ENCODE measurements at places on chromosomes 1 and 21.

GRCh38 chr1:192846950-192847349 lies 38.1 kb downstream of the RGS2 start:
- DNase-seq = no peak

- no peak for DNase-seq
Observed at GRCh38 chr1:111183308-111184069, 17.0 kb downstream of the DENND2D start.

DNA sequence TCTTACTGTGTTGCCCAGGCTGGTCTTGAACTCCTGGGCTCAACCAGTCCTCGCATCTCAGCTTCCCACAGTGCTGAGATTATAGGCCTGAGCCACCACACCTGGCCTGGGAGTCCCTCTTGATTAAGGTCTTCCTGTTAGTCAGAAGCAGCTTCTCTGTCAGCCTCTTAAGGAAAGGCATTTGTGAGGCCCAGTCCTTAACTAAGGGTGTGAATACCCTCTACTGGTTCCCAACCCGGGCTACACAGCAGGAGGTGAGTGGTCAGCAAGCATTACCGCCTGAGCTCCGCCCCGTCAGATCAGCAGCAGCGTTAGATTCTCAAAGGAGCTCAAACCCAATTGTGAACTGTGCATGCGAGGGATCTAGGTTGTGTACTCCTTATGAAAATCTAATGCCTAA lies 117.2 kb downstream of the DYRK1A start:
- DNase-seq = no peak

DNA sequence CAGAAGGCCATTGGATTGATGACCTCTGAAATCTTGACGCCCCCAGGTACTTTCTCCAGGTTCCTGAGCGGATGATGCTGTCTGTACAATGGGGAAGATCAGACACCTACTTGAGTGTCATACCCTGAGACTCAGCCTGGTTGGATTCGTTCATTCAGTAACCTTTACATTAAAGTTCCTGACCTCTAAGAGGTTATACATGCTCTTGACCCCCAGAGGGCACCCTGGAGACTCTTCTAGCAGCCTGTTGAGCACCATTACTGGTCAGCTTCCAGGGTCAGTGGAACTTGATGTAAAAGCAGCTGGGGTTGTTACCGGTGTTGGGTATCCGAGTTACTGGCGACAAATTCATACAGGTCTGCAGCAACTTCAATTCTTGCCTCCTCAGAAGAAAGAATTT lies 114.3 kb upstream of the ZNF678 start:
- no peak for DNase-seq

DNA sequence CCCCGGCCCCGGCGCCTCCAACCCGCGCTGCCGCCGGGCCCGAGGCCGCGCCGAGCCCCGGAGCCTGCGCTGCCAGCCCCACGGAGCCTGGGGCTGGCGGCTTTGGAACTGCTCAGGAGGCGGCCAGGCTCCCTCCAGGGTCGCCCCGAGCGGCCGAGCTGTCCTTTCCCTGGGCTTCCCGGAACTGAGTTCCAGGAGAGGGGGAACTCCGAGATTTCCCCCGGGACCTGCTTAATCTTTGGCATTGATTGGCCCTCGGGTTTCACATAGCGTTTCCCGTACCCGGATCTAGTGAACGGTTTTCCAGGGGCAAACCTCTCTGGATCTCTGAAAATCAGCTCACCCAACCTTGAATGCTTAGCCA lies 504 bp downstream of the H6PD start:
- DNase-seq = no peak

- no peak for DNase-seq
Observed at GRCh38 chr1:194816859-194817258, 1630.4 kb upstream of the B3GALT2 start.

DNA sequence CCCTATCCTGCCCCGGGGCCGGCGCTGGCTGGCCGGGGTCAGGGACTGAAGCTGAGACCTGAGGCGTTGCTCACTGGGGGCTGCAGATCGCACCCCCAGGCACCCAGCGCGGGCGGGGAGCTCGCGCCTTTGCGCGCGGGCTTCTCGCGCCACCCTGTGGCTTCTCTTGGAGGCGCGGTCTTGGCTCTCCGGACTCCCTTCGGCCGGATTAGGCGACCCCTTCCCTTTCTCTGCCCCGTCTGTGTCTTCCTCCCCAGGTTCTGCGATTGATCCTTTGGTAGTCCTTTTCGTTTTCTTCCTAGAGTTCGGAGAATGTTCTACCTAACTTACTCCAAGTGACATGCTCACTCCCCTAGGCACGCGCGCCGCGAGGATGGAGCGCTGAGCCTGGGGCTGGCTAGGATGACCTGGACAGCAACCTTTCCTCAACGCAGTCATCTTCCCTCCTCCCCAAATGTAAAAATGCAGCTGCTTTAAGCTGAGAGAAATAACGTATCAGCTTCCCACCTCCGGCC lies 495 bp upstream of the NTRK1 start:
- peak; percentile 36 for DNase-seq

DNA sequence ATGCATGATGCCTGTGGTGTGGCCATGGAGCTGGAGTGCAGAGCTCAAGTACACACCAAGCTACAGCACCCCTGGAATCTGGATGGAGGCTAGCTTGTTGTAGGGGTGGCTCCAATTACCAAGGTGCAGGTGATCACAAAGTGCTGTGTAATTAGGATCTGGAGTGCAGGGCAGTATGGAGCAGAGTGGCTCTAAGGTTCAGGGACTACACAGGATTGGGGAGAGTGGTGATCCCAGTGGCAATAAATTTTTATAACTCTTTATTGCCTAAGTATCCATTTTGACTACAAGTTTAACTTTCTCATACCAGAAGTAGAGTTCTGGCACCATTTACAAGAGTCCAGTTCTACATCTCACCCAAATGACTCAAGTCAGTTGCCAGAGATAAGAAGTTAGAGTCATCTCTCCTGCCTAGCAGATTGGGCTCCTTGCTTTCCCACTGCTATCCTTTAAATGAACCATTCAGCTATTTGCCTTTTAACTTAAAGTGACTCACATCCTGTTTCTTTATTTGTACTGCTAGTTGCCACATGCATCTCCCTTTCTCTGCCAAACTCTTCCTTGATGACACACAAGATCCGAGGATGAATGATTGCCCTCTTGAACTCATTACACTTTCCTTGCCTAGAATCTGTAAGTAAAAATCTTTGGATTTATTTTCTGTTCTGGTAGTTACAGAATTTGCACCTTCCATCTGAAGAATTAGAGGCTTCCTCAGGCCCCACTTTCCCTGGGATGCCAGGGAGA lies 427.2 kb downstream of the KCNT2 start:
- DNase-seq = no peak

GRCh38 chr1:59752556-59753414 lies 62.0 kb upstream of the HOOK1 start:
- DNase-seq = no peak

- DNase-seq = no peak
Observed at GRCh38 chr1:208686592-208686991, 442.4 kb upstream of the PLXNA2 start.

GRCh38 chr1:21157054-21157453 lies 19.6 kb downstream of the EIF4G3 start:
- no peak for DNase-seq

GRCh38 chr1:95309031-95309471 lies 75.0 kb downstream of the RWDD3 start:
- DNase-seq = no peak

DNA sequence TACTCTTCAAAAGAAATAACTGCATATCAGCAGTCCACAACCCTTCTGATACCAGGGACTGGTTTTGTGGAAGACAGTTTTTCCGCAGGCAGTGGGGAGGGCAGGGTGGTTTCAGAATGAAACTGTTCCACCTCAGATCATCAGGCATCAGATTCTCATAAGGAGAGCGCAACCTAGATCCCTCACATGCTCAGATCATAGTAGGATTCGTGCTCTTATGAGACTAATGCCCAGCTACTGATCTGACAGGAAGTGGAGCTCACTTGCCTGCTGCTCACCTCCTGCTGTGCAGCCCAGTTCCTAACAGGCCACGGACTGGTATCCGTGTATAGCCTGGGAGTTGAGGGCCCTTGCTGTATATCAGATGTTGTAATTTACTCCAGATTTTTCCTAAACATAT lies 11.5 kb downstream of the RO60 start:
- no peak for DNase-seq

- DNase-seq = no peak
Observed at GRCh38 chr1:159121526-159121925, 45.0 kb upstream of the AIM2 start.

DNA sequence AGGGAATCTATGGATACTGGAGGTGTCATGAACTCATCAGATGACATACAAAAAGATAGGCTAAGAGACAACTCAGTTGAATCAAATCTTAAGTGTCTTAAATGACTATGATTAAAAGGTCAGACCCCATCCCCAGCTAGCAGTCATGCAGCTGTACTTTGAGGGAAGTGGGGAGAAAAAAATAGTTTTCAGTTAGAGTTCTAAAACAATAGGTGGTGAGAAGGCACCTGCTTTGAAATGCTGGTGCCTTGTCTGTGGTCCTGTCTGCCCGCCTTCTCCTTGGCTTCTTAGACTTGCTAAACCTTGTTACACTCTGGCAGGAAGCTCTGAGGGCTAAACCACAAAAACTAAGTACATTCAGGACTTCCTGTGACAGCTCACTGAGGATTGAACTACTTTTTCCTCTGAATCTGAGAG lies 15.3 kb downstream of the CD2 start:
- DNase-seq = peak; percentile 45

DNA sequence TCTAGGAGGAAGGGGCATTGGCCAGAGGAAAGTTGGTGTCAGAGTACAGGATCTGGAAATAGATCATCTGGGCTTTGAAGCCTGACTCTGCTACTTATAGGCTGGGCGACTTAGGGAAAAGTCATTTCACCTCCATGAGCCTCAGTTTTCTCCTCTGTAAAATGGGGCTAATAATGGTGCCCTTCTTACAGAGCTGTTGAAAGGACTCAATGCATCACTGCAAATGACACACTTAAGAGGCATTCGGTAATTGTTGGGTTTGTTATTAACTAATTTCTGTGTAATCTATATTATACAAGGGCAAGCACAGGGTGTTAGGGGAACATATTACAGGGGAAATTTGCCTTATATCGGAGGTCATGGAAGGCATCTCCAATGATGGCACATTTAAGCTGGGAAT lies 96.1 kb downstream of the KAZN start:
- DNase-seq = no peak

DNA sequence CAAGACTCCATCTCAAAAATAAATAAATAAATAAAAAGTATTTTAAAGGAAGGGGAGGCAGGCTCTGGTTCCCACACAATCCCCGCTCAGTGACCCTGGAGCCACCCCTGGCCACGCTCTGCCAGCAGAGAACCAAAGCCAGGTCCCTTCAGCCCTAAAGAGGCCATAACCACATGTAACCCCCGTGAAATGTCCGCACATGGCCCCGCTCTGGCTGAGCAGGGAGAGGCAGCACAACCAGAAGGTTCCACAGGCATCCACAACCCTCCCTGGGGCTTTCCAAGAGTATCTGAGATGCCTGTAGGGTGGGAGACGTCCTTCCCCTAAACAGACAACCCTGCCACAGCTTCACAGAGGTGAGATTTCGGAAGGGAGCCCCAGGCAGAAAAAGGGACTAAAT lies 1.4 kb upstream of the ARF1 start:
- no peak for DNase-seq

DNA sequence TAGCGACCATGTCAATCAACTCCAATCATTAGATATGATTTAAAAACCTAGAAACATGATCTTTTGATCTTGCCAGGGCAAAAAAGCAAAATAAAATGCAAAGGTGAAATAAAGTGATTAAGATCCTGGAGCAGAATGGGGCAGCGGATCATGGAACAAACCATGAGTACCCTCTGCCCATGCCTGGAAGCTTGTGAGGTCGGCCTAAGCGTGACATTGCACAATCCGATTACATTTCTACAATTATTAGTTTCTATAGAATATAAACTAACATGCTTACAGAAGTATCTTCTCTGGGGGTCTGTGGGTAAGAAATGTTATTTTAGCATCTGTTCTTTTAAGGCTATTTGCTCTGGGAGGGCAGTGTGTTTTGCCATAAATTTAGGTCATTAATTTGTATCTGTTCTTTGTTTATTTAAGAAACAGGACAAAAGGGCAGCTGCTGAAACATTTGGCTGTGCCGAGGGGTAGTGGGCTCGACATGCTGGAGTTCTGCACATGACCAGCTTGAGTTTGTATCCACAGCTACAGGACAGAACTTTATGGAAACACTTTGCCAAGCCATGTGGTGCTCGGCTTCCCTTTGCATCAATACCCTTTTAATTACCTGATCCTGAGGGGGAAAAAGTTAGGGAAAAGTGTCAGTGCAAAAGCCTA lies 55.9 kb downstream of the ZBTB18 start:
- DNase-seq = no peak

DNA sequence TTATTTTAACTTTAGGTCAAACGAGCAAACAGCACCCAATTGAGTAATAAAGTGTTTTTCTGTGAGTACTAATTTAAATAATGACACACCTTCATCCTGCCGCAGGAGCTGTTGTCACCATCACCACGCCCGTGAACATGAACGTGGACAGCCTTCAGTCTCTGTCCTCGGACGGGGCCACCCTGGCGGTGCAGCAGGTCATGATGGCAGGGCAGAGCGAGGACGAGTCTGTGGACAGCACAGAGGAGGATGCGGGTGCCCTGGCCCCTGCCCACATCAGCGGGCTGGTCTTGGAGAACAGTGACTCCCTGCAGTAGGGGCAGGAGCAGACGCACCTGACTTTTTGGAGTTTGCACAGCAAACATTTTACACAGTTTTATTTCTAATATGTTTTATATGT lies 45.9 kb downstream of the CBS start:
- DNase-seq = no peak

- no peak for DNase-seq
Observed at GRCh38 chr1:30104551-30104950, 618.8 kb downstream of the MATN1 start.

- DNase-seq = no peak
Observed at GRCh38 chr1:162670928-162671663, 38.8 kb downstream of the DDR2 start.

DNA sequence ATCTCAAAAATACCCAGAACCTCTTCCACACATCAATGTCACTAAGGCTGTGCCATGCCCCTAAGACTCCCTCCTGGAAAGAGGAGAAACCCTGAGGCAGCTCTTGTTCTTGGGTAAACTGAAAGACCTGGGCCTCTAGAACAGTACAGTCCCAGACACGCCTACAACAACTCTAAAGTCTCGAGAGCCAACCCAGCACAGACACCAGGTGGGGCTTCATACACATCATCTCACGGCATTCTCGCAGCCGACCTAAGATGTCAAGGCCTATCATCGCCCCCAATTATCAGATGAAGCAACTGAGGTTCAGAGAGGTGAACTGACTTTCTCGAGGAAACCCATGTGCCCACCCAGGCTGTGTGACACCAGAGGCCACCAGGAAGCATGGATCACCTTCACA lies 70.6 kb downstream of the MRPL37 start:
- DNase-seq = no peak
